ENCODE measurements at places on chromosomes 1 and 21. TPM values are rescaled to one million over a fixed set of nuclear protein-coding genes. Genes with fewer than 3 reads are reported as not detected.

DNA sequence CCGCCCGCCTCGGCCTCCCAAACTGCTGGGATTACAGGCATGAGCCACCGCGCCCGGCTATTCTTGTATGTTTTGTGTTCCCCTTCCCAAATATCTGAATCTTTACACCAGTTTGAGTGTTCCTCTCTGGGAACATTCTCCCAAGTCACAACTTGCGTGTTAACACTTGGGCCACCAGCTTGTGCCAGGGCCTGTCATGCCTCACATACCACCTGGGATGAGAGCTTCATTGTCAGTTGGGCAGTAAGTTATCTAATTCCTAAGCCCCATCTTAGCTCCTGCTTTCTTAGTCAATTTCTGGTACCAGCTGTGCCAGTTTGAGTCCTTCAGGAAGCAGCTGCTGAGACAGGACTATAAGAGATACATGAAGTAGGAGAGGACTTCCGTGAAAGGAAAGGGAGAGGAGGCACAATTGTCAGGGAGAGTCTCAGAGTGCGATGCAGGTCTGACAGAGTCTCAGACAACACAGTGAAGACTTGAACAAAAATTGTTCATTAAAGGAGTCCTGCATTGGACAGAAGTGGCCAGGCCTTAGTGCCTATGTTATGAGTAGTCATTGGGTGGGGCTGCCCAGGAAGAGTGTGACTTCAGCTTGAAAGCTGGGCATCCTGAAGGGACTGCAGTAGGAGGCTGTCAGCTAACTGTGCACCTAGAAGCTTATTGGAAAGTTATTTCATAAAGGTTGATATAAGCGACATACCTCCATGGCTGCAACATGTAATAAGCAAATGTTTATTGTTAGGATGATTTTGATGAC, 17.3 kb downstream of the ZFYVE9 start:
- H3K4me1 ChIP-seq: no peaks in the 10 kb centered on the region
- H3K27ac ChIP-seq: no peak overlapping the region
- DNase-seq: no peak
- H3K27me3 ChIP-seq: no peaks in the 10 kb centered on the region
- H3K4me3 ChIP-seq: no peak overlapping the region
- no peaks in the 10 kb centered on the region for H3K36me3 ChIP-seq

DNA sequence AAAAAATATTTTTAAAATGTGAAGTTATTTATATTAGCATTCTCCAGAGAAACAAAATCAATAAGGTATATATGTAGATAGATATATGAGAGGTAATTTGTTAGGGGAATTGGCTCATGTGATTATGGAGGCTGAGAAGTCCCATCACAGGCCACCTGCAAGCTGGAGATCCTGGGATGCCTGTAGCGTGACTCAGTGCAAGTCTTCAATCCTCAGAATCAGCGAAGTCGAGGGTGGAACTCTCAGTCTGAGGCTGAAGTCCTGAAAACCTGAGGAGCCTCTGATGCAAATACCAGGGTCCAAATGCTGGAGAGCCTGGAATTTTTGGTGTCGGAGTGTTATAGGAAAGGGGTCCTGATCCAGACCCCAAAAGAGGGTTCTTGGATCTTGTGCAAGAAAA, 658.5 kb downstream of the USP25 start:
- no peak for DNase-seq
- H3K36me3 ChIP-seq: no peaks in the 10 kb centered on the region
- no peaks in the 10 kb centered on the region for H3K4me1 ChIP-seq

GRCh38 chr1:154556422-154556821, 2.0 kb downstream of the UBE2Q1 start:
- H3K27ac ChIP-seq: peak overlapping the region; percentile 86
- peaks cover 47% of the 10 kb centered on the region for H3K36me3 ChIP-seq
- no peaks in the 10 kb centered on the region for H3K27me3 ChIP-seq
- H3K4me3 ChIP-seq: peak overlapping the region; percentile 88

DNA sequence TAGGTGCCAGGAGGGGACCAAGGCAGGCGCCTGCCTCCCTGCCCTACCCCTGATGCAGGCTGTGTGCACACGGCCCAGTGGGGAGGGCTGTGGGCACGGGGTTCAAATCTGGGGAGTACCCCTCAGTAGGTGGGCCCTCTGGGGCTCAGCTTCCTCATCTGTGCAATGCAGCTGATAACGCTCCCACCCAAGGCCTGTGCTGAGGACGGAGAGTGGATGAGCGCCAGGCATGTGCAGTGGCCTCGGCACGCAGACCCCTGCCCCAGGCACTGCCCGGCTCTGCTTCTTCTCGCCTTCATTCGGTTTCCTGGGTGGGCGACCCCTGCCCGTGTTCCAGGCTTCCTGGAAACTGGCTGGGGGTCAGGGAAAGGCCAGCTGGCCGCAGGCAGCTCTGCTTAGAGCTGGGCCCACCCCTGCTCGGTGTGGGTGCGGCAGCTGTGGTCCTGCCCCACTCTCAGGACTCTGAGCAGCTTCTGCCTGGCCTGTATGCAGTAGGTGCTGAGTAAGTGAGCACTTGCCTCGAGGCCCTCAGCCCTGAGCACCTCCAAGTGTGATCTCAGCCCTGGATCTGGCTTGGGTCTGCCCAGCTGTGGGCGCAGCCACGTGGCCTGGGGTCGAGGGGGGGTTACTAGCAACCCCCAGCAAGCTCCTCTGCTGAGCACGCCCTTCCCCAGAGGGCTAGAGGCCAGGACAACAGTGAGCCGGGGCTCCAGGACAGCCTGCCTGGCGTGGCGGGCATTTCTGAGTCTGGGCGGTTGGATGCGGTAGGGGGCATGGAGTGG, 11.9 kb upstream of the TNFRSF14 start:
- no peaks in the 10 kb centered on the region for H3K27me3 ChIP-seq
- H3K4me3 ChIP-seq: no peak overlapping the region
- DNase-seq: no peak
- peaks cover 12% of the 10 kb centered on the region for H3K4me1 ChIP-seq
- no peak overlapping the region for H3K27ac ChIP-seq

DNA sequence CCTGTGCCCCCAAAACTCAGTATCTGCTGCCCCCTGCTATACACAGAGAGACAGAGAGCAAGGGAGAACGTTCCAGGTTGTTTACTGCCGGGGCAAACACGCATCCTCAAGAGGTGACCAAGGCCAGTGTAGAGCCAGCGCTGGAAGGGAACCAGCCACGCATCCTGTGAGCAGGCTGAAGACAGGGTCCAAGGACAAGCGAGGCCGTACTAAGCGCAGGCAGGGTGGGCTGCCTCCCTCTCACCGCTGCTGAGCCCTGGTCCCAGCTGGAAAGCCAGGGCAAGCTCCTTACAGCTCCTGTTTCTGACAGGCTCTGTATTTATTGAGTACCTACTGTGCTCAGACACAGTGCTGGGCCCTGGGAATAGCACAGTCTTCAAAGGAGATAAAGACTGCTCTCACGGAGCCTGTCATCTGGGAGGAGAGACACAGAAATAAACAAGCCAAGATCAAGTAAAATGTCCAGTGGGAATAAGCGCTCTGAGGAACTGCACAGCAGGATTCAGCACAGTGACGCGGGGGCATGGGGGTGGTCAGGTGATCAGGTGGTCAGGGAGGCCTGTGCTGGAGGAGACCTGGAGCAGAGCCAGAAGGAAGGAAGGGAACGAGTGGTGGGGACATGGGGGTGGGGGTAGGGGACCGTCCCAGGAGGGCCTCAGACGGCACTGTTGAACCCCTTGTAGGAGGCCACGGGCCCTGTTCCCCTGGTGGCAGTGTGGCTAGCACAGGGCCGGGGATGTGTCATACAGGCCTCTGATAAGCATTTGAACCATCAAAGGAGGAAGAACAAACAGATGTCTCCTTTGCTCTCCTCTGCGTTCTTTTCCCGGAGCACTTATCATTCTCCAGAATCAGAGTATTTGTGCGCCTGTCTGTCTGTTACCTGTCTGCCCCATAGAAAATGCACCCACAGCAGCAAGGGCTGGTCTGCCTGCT, 37.8 kb upstream of the EFHD2 start:
- H3K4me3 ChIP-seq: no peak overlapping the region
- no peaks in the 10 kb centered on the region for H3K36me3 ChIP-seq
- no peaks in the 10 kb centered on the region for H3K27me3 ChIP-seq
- H3K4me1 ChIP-seq: no peaks in the 10 kb centered on the region
- H3K27ac ChIP-seq: no peak overlapping the region
- no peak for DNase-seq

DNA sequence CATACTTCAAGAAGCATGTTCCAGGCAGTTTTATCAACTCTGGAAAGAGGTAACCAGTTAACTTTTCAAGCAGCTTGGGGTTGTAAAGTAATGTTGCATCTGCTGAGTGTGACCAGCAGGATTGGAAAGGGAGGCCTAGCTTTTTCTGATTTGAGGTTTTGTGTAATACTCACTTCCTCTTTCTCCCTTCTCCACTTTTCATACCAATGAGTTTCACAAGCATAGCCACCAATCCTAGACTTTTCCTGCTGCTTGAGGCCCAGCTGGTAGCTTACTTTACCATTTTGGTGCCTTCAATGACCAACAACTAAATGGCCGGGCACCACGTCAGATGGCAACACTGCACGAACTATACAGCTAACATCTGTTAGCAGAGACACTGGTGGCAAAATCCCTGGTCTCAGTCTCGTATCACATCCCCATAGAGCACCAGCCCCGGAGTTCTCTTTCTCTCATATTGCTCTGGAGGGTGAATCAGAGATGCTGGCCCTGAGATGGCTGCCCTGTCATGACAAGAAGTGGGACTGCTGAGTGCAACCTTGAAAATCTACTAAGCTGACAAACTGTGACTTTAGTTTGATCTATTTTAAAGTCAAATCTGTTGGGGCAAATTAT, 14.8 kb upstream of the GPR88 start:
- H3K4me3 ChIP-seq: no peak overlapping the region
- peaks cover under 1% of the 10 kb centered on the region for H3K36me3 ChIP-seq
- DNase-seq: no peak
- H3K27me3 ChIP-seq: no peaks in the 10 kb centered on the region
- peaks cover 2% of the 10 kb centered on the region for H3K4me1 ChIP-seq
- H3K27ac ChIP-seq: no peak overlapping the region

GRCh38 chr21:44751799-44752636, 40.6 kb upstream of the TSPEAR start:
- H3K27ac ChIP-seq: no peak overlapping the region
- H3K4me3 ChIP-seq: no peak overlapping the region
- no peaks in the 10 kb centered on the region for H3K36me3 ChIP-seq
- no peaks in the 10 kb centered on the region for H3K4me1 ChIP-seq
- no peak for DNase-seq

DNA sequence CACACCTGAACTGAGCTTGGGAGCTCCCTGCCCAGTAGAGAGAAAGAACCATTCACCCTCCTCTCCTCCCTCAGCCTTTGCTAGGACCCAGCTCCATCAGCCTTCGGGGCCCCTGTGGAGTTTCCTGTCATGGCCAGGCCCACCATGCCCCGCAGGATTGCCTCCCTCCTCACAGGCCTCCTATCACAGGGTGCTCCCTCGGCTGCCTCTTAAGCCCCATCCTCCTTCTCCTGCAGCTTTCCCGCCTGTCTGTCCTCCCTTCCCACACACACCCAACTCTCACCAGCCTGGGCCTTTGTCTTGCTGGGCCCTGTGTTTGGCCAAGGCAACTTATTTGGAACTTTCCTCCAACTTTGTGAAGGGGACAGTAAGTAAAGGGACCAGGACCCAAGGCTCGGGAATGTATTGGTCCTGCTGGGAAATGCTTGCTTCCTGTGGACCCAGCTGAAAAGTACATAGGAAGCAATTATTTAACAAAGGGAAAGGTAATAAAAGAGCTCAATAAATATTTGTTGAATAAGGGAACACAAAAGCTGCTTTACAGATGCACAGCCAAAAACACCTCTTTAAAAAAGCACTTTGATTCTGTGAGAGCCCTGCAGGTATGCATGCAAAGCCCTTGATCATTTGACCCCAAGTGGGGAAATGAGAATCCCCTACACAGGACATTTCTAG, 31.6 kb upstream of the TENT5C start:
- H3K4me1 ChIP-seq: peaks cover 21% of the 10 kb centered on the region
- no peak for DNase-seq
- H3K27me3 ChIP-seq: no peaks in the 10 kb centered on the region
- H3K27ac ChIP-seq: no peak overlapping the region

- H3K4me3 ChIP-seq: no peak overlapping the region
- no peaks in the 10 kb centered on the region for H3K27me3 ChIP-seq
- peak; percentile 53 for DNase-seq
- H3K36me3 ChIP-seq: peaks cover 25% of the 10 kb centered on the region
- H3K4me1 ChIP-seq: peaks cover 45% of the 10 kb centered on the region
- H3K27ac ChIP-seq: peak overlapping the region; percentile 89
Measured at GRCh38 chr1:244435562-244436205, 16.0 kb downstream of the ADSS2 start.

DNA sequence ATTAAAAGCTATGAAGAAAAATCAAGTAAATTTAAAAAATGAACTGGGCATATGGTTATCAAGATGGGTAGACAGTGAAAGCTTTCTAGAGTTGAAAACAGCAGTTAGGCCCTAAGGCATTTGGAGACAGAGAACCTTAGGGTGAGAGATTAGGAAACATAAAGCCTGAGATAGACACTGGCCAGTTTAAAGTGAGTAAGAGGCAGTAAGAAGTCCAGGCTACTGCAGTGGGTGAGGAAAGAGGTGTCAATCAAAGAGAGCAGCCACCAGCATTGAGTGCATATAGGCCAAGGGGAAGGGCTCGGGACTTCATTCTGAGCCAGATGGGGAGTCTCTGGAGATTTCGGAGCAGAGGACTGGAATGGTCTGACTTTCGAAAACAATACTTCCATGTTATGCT, 1360.5 kb upstream of the ADGRL4 start:
- H3K4me3 ChIP-seq: no peak overlapping the region
- H3K27me3 ChIP-seq: no peaks in the 10 kb centered on the region
- H3K36me3 ChIP-seq: no peaks in the 10 kb centered on the region
- no peaks in the 10 kb centered on the region for H3K4me1 ChIP-seq
- DNase-seq: no peak
- H3K27ac ChIP-seq: no peak overlapping the region

GRCh38 chr21:42262831-42263231, 43.9 kb downstream of the ABCG1 start:
- H3K27ac ChIP-seq: no peak overlapping the region
- H3K4me1 ChIP-seq: peaks cover 17% of the 10 kb centered on the region
- H3K27me3 ChIP-seq: no peaks in the 10 kb centered on the region
- no peak for DNase-seq
- H3K36me3 ChIP-seq: no peaks in the 10 kb centered on the region

DNA sequence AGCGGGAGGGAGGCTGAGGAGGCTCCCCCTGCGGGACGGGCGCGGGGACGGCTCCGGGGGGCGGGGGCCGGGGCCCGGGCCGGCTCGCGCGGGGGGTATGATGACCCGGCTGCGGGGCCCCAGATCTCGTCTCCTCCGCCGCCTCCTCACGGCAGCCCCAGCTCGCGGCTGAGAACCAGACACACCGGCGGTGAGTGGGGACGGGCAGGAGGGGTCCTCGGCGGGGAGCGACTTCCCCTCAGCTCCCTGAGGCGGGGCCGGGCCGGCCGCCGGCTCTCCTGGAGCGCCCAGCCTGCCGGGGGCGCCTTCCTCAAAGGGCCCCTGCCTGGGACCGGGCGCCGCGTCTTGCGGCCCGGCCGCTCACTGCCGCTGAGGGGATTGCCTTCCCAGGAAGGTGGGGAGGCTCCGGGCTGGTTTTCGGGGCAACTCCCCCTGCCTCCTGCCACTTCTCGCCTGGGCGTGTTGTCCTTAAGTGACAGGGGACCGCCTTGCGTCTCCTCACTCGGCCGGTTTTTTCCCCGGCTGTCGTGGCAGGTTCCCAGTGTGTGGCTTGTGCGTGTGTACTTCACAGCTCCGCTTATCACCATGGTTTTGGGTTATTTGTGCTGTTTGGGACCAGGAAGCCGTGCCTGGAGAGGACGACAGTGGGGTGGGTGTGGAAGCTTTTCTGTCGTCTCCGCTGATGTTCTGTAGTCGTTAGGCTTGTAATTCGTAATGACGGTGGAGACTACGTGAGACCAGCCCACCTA, 800 bp downstream of the HIPK1 start:
- peak overlapping the region; percentile 98 for H3K27ac ChIP-seq
- no peaks in the 10 kb centered on the region for H3K27me3 ChIP-seq
- peak; percentile 79 for DNase-seq
- H3K36me3 ChIP-seq: peaks cover 14% of the 10 kb centered on the region

The IFNLR1 gene
- 10.0 TPM for total RNA-seq

The NPR1 gene
- 0.07 TPM for total RNA-seq

The HSD3B2 gene
- total RNA-seq: not detected

The LINGO4 gene
- total RNA-seq: 0.39 TPM

The SELL gene
- total RNA-seq: 103 TPM

The MX2 gene
- 26.9 TPM for total RNA-seq
